ENCODE measurements at places on chromosomes 5 and 9.

- DNase-seq = no peak
These were observed 268.2 kb downstream of the TMEM167A start for GRCh38 chr5:82808960-82809359.

- DNase-seq = no peak
These were observed 28.5 kb downstream of the TRIO start for GRCh38 chr5:14171621-14172020.

DNA sequence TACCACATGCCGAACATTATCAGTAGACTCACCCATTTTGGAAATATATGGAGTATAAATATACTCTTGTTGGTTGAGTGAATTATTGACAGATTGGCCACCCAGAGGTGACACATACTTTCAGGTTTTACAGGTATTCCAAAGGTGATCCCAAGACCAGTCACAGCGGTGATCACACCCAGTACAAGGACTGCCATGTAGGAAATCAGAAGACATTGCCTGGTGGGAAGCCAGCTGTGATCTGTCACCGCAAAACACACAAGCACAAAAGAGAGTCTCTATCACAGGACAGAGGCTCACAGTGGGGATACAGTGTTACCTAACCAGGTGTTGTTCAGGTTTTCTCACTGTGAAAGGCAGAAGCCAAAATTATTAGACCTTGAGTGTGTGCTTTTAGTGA, 15.8 kb downstream of the BTF3 start:
- no peak for DNase-seq

- DNase-seq = no peak
These were observed 33.0 kb upstream of the CCDC112 start for GRCh38 chr5:115329475-115329874.

- DNase-seq = no peak
These were observed 22.2 kb downstream of the RALGDS start for GRCh38 chr9:133098871-133099270.

DNA sequence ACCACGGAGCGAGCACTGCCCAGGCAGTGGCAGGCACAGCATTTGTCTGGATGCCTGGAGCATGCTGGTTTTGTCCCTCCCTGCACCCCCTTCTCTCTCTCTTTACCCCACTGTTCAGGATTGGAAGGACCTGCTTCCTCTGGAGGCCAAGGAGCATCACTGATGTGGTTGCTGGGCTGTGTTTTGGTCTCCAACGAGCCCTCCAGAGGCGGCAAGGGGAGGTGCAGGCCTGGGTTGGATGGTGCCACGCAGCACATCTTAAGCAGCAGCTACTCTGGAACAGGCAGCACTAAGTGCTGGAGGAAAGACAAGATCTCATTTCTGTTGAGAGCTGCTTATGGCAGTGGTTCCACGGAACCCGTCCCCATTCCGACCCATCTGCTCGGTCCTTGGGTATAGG, 139.6 kb downstream of the CMYA5 start:
- DNase-seq = no peak

- DNase-seq = no peak
These were observed 89.9 kb downstream of the SYK start for GRCh38 chr9:90891308-90892040.

Data from CD4-positive, alpha-beta T cell treated with Interleukin-15 for 4 hours (primary cell).